ENCODE measurements at places on chromosomes 13 and 19. TPM values are rescaled to one million over a fixed set of nuclear protein-coding genes. Genes with fewer than 3 reads are reported as not detected.

The S1PR2 gene
- 1.2 TPM for polyA plus RNA-seq

The CYP4F11 gene
- 4.9 TPM for polyA plus RNA-seq

The NTN5 gene
- 0.39 TPM for polyA plus RNA-seq

The WDR62 gene
- polyA plus RNA-seq = 2.1 TPM

The KIR2DL3 gene
- polyA plus RNA-seq = not detected

The HRC gene
- 0.39 TPM for polyA plus RNA-seq

The TNPO2 gene
- 29.7 TPM for polyA plus RNA-seq

The ZNF681 gene
- polyA plus RNA-seq = 1.4 TPM
